ENCODE measurements at places on chromosomes 1 and 21. TPM values are rescaled to one million over a fixed set of nuclear protein-coding genes. Genes with fewer than 3 reads are reported as not detected.
A peak's percentile ranks its signal among the peaks of the same experiment; 100 is the strongest.

DNA sequence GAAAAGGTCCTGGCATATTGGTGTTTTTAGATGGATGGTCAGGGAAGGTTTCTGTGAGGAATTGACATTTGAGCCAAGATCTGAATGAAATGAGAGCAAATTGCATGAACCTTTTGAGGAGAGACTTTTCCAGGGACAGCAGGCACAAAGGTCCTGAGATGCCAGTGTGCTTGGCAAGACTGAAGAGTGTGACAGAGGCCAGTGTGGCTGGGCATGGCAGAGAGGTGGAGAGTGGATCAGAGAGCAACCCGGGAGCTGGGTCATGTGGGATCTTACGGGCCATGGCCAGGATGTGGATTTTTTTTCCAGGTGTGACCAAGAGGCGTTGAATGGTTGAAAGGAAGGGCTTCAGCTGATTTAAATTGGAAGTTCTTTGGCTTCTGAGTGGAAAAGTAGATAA lies 3.4 kb downstream of the SCCPDH start:
- peaks cover 5% of the 10 kb centered on the region for H3K4me1 ChIP-seq
- no peak overlapping the region for H3K4me3 ChIP-seq
- H3K36me3 ChIP-seq = peaks cover 53% of the 10 kb centered on the region
- no peak overlapping the region for H3K27ac ChIP-seq
- DNase-seq = no peak

Gene BSND
- not detected for total RNA-seq

DNA sequence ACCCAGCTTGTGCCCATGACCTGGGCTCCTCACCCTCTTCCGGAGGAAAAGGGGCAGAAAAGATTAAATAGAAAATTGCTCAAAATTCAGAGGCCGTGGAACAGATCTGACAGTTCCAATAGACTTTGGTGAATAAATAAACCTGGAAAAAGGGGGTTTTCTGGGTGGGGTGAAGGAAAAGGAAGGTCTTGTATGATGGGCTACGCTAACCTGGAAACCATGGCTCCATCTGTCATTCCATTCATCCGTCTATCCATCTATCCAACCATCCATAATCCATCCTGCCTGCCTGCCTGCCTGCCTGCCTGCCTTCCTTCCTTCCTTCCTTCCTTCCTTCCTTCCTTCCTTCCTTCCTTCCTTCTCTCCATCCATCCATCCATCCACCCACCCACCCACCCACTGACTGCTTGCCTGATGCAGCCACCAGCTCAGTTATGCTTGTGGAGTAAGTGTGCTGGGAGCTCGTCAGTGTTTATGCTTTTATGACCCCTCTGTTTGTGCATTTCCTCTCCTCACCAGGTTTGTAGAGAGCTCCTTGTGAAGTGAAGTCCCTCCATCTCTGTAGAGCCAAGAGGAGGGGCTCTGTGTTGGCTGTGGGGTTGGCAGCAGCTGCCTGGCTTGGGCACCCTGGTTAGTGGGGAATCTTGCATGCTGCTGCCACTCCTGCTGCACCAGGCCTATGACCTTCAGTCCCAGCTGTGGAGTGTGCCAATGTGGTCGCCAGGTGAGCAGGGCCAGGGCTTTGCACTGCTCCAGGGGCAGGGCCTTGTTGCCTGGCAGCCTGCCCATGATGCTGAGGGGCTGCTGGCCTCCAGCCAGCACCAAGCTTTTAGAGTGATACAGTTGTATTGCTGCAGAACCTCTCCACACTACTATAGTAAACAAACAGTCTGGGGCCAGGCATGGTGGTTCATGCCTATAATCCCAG lies 16.0 kb upstream of the POU3F1 start:
- no peaks in the 10 kb centered on the region for H3K27me3 ChIP-seq
- no peak overlapping the region for H3K4me3 ChIP-seq
- DNase-seq = no peak
- no peaks in the 10 kb centered on the region for H3K36me3 ChIP-seq
- no peak overlapping the region for H3K27ac ChIP-seq

GRCh38 chr1:244212797-244213475 lies 161.9 kb downstream of the ZBTB18 start:
- no peaks in the 10 kb centered on the region for H3K36me3 ChIP-seq
- no peaks in the 10 kb centered on the region for H3K27me3 ChIP-seq
- no peak for DNase-seq
- H3K27ac ChIP-seq = peak overlapping the region; percentile 71
- no peak overlapping the region for H3K4me3 ChIP-seq
- peaks cover 32% of the 10 kb centered on the region for H3K4me1 ChIP-seq

GRCh38 chr1:58883888-58884482 lies 100.1 kb upstream of the JUN start:
- no peaks in the 10 kb centered on the region for H3K27me3 ChIP-seq
- no peak for DNase-seq
- H3K4me3 ChIP-seq = no peak overlapping the region
- peaks cover 28% of the 10 kb centered on the region for H3K4me1 ChIP-seq

DNA sequence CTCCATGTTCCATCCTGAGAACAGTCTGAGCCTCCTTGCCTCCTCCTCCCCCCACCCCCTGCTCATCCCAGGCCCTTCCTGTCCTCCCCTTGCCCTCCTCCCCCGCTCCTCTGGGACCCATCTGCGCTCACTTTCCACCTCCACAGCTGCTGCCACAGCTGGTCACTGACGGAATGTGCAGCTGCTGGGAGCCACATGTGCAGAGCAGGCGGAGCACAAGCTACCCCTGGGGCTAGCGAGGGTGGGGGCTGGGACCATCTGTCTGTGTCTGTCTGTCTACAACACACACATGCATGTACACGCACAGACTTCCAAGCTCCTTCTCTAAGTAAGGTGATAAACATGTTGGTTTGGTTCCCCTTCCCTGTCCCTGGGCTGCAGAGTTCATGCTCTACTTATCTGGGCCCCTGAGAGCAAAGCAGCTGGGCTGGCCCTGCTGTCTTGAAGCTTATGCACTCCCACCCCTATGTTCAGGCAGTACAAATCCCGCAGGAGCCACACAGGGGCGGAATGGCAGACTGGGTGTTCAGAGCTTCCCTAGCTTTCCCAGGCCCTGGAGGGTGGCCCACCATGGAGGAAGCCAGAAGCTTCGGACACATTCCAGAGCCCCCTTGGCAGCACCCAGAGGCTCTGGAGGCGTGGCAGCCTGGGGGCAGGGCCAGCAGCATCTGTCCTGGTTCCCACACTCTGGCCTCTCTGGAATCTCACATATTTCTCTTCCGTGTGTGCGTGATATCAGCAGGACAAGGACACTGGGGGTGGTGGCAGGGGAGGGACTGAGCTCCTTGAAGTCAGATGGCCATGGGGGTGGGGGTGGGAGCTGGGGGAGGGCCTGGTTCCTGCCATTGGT lies 7.0 kb upstream of the HEYL start:
- DNase-seq = peak; percentile 95
- no peaks in the 10 kb centered on the region for H3K36me3 ChIP-seq
- peaks cover 47% of the 10 kb centered on the region for H3K4me1 ChIP-seq
- H3K27me3 ChIP-seq = no peaks in the 10 kb centered on the region
- peak overlapping the region; percentile 95 for H3K27ac ChIP-seq

Gene F5
- total RNA-seq = not detected

DNA sequence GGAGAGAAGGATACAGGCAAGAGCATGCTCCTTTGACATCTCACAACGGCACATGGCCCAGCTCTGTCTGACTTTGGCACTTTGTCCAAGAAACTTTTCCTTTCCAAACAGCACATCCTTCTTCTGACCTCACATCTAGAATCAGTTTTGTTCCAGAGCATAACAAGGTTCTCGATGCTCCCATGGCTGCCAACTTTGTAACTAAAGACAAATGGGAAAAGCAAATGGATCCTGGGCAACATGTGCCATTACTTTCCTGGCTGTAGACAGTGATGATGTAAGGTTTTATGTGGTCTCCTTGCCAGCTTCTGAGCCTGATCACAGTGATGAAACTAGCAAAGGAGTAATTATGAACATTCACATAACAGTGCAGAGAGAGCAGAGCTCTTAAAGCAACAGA lies 171.8 kb upstream of the C1orf87 start:
- no peak for DNase-seq
- H3K27me3 ChIP-seq = no peaks in the 10 kb centered on the region
- no peak overlapping the region for H3K27ac ChIP-seq
- H3K36me3 ChIP-seq = no peaks in the 10 kb centered on the region

GRCh38 chr1:228391411-228392020 lies 15.1 kb downstream of the TRIM11 start:
- DNase-seq = no peak
- H3K27me3 ChIP-seq = no peaks in the 10 kb centered on the region

- H3K36me3 ChIP-seq = peaks cover 2% of the 10 kb centered on the region
- DNase-seq = no peak
- H3K4me3 ChIP-seq = no peak overlapping the region
Observed at GRCh38 chr1:5947071-5947821, 45.0 kb downstream of the NPHP4 start.

GRCh38 chr1:69766431-69767180 lies 198.9 kb downstream of the LRRC7 start:
- no peaks in the 10 kb centered on the region for H3K27me3 ChIP-seq
- H3K36me3 ChIP-seq = no peaks in the 10 kb centered on the region
- no peaks in the 10 kb centered on the region for H3K4me1 ChIP-seq
- no peak for DNase-seq
- no peak overlapping the region for H3K4me3 ChIP-seq

Gene FAAH
- total RNA-seq = 0.74 TPM

Gene LRRC39
- total RNA-seq = 0.13 TPM

Gene TTLL7
- total RNA-seq = 5.4 TPM

Gene UBXN10
- total RNA-seq = not detected

Gene LMX1A
- not detected for total RNA-seq

Gene TTF2
- 25.0 TPM for total RNA-seq

Gene APCS
- not detected for total RNA-seq

Gene B3GALT5
- 0.76 TPM for total RNA-seq

Data from SJSA1 (cell line).